Stimulated activated CD4-positive, alpha-beta T cell treated with anti-CD3 and anti-CD28 coated beads, TNF-alpha, amount 100 ng/mL, for 48 hours (primary cell): ENCODE measurements at places on chromosomes 2 and 18.

- DNase-seq = no peak
These were observed 188.3 kb downstream of the ZNF516 start for GRCh38 chr18:76306685-76307292.

GRCh38 chr2:177808984-177809809 lies 263.4 kb downstream of the PDE11A start:
- no peak for DNase-seq

GRCh38 chr2:84886791-84887190 lies 5.9 kb upstream of the TRABD2A start:
- DNase-seq = no peak

- DNase-seq = no peak
These were observed 869.0 kb downstream of the TRIB2 start for GRCh38 chr2:13585732-13586131.

- DNase-seq = no peak
These were observed 199.1 kb upstream of the CELF4 start for GRCh38 chr18:37764541-37765288.
